ENCODE measurements at places on chromosomes 5 and 9.

GRCh38 chr5:125965577-125965976 lies 457.6 kb upstream of the GRAMD2B start:
- no peak for DNase-seq

GRCh38 chr5:126438267-126438666 lies 15.1 kb downstream of the GRAMD2B start:
- DNase-seq: no peak

DNA sequence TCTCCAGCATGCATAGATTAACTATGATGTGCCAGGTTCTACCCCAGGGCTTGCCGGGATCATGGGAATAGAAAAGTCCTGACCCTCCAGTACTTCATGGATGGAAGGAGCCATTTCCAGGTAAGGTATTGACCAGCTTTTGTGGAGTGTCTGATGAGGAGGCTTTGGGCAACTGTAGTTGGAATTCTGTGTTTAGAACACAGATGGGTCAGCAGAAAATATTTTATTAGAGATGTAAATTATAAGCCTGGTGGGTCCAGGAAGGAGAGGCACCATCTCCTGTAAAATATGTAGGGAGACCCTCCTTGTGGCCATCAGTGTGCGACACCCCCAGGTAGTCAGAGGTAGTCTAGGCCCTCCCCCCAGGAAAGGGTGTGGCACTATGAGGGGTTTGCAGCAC lies 156.2 kb downstream of the IRX1 start:
- no peak for DNase-seq

- DNase-seq: no peak
Observed at GRCh38 chr5:133897431-133897830, 71.0 kb downstream of the C5orf15 start.

- DNase-seq: peak; percentile 9
Observed at GRCh38 chr5:137461391-137462264, 37.5 kb downstream of the SPOCK1 start.

DNA sequence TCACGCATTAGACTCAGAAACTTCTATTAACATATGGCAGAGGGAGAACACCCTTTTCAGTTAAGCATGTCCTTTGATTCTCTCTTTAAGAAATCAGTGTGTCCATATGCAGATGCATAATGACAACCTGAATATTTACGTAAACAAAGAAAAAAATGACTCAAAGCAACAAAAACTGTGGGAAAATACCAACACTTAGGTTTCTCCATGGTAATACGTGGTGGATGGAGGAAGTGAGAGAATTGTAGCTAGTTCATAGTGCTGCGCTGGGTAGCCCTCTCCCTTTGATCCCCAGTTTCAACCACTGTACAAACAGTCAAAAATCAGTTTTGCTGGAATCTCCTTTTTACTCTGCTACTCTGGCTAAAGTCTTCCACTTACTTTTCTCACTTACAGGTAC lies 2.0 kb upstream of the MAP3K1 start:
- no peak for DNase-seq

- DNase-seq: peak; percentile 4
Observed at GRCh38 chr5:7395947-7396712, at the start of gene ADCY2. Gene ADCY2, plus strand, starts transcription at chr5:7396138. Its CDS starts 159 bp downstream, at chr5:7396297.

DNA sequence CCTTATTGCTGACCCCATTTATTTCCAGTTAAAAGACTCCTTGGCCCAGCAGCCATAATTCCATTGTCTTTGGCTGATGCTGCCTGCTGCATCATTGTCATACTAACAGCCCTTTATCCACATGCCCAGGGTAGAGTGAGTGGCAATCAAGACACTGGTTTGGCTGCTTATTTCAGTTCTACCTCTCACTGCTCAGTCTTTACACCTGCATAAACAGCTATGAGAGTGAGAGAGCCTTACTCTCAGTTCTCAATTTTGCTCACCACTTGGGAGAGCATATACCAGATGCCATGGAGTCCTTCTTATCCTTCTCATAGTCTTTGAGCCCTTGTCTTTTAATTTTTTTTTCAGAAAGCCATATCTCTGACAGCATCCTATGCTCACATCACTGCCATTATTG lies 596.9 kb upstream of the CYLC2 start:
- DNase-seq: no peak

DNA sequence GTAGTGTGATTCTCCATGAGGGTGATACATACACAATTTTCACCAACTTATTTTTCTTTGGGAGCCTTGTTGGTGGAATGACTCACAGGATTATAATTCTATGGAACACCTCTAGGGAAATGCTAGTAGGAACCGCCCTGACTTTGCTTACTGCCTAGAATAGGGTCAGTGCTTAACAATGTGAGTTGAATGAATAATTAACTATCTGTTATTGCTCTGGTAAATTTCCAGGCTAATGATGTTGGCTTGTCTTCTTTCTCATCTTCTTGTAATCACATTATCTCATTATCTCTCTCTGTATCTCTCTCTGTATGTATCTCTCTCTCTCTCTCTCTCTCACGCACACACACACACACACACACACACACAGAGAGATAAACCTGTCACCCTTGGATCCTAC lies 291.1 kb downstream of the TRIM32 start:
- no peak for DNase-seq

- no peak for DNase-seq
Observed at GRCh38 chr5:14594378-14595074, 12.9 kb downstream of the OTULINL start.

DNA sequence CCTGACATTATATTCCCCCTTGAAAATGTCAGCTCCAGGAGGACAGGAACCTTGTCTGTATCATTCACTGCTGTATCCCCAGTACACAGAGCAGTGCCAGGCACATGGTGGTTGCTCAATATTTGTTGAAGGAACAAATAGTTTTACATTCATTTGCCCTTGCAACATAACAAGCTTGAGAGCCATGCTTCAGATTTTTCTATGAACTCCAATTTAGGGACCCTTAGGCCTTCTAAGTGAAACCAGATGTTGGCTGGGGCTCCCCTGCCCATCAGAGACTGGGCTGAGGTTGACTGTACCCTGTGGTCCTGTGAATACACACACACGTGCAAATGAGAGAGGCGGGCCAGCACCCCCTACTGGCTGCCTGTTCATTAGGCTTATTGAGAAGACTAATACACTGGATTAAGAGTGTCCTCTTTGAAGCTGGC lies 214.9 kb upstream of the WWC1 start:
- peak; percentile 96 for DNase-seq

DNA sequence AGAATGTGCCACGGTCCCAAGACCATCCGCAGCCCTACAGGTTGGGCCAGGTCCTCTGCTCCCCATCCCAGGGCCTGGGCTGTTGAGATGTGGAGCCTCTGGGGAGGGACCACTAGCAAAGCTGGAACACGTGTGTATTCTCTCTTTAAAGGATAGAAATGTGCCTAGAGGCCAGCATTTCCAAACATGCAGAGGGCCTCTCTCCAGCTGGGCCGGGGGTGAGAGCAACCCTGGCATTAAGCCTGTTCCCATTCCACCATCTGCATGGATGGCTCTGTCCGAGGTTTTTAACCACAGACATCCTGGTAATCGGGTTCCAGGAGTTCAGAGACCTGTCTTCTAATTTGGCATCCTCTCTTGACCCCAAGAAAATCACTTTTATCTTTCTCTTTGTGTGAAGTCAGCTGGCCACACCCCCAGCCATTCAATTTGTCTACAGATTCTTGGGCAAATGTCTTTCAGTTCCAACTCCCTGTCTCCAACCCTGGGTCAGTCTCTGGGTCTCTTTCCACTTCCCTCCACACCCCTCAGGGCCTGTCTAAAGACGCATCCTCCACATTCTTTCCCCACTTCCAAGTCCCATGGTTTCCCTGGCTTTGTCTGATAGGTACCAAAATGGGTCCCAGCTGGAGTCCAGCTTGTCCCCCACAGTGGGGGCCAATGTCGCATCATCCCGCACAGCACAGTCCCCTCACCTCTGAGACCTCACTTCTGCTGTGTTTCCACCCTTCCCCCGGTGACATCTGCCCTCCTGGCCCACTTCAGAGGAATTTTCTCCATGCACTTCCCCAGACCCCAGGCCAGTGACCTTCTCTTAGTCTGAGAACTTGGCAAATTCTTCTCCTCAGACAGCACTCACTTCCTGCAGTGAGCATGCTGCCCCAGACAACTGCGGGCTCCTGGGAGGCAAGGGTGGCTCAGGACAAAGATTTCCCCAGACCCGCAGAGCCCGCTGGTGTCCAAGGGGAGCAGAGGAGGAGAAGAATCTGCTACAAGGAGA lies 56.8 kb downstream of the PTPDC1 start:
- peak; percentile 36 for DNase-seq

GRCh38 chr9:23621188-23621587 lies 204.9 kb downstream of the ELAVL2 start:
- DNase-seq: peak; percentile 4

DNA sequence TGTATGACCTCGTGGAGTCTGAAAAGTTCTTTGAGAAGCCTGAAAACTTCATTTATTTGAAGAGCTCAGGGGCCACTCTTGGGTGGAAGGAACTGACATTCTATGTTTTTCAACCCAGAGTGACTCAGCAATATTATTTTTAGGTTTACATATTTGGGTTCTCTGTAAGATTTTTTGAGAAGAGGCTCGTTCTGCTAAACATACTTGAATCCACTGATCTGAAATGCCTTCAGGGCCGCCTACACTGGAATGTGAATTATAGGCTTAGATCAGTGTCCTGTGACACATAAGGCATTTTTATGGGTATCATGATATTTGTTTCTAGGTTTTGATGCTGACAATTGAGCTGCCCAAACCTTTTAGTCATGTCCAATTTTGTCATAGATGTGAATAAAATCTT lies 86.2 kb downstream of the PSAT1 start:
- DNase-seq: peak; percentile 25

- no peak for DNase-seq
Observed at GRCh38 chr9:109020581-109021511, 7.5 kb upstream of the CTNNAL1 start.

DNA sequence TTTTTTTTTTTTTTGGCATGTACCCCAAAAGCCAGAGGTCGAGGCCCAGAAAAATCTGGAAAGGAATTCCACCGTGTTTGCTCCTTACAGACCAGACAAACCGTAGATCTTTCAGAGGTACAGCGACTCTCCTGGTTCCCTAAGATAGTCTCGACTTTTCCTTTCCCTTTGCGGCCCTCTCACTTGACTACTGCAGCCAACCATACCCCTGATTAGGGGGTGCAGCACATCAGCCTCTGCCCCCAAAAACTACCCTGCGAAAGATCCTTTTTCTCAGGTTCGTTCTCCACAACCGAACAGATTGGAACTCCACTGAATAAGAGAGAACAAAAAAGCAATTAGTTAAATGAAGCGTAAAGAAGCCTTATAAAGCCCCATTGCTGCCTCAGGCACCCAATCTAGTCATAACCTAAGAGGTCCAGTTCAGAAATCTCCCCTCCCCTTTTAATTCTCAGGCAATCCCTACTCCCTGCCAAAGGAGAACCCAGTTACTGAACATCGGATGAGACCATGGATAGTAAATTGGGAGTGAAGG lies 379 bp upstream of the TICAM2 start:
- DNase-seq: no peak

GRCh38 chr9:20604562-20604961 lies 17.7 kb downstream of the MLLT3 start:
- DNase-seq: no peak

DNA sequence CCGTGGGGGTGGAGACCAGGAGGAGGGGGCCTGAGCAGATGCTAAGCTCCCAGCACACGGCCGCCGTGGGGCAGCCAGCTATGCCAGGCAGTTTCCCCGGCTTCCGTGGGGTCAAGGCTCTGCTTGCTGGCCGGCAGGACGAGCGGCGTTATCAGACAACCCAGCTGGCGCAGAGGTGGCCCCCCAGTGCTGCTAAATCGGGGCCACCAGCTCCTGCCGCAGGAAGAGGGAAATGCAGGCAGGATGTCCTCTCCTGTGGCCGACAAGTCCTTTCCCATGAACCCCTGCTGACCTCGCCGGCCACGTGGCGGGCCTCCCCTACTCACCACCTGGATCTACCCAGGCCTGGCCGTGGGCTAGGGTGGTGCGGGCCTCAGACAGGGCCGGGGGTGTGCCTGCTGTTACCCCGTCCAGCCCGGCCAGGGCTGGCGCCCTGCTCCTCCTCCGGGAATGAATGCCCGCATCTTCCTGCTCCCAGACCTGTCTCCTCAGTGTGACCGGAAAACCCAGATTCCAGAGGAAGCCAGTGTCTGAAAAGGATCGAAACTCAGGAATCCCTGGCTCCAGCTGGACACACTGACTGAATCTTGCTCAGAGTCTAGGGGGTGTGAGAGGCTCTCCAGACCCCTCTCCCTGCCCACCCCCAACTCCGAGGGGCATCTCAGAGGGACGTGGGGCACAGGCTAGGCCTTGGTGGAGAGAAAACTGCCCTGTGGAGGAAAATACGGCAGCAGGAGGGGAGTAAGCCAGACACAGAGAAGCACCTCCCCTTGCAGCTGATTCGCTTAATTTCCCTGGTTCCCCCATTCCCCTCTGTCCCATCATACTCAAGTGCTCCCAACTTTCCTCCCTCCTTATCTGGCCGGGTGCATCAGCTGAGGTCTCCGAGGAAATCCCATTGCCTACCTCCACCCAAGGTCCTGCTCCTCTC lies 3.9 kb downstream of the FLT4 start:
- DNase-seq: no peak

DNA sequence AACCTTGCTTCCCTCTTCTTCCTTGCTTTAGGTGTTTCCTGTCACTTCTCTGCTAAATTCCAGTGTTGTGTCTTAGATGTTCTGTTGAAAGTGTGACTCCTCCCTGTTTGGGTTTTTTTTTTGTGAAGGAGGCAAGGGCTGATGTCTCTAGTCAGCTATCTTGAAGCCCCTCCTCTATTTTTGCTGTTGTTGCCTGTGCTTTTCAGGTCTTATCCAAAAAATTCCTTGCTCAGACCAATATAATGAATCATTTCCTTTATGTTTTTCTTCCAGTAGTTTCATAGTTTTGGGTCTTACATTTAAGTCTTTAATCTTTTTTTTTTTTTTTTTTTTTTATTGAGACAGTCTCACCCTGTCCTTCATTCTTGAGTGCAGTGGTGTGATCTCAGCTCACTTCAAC lies 22.3 kb downstream of the RIC1 start:
- no peak for DNase-seq

- no peak for DNase-seq
Observed at GRCh38 chr5:95235439-95235982, 49.4 kb downstream of the MCTP1 start.

- DNase-seq: no peak
Observed at GRCh38 chr5:109223531-109223930, 186.2 kb downstream of the PJA2 start.

DNA sequence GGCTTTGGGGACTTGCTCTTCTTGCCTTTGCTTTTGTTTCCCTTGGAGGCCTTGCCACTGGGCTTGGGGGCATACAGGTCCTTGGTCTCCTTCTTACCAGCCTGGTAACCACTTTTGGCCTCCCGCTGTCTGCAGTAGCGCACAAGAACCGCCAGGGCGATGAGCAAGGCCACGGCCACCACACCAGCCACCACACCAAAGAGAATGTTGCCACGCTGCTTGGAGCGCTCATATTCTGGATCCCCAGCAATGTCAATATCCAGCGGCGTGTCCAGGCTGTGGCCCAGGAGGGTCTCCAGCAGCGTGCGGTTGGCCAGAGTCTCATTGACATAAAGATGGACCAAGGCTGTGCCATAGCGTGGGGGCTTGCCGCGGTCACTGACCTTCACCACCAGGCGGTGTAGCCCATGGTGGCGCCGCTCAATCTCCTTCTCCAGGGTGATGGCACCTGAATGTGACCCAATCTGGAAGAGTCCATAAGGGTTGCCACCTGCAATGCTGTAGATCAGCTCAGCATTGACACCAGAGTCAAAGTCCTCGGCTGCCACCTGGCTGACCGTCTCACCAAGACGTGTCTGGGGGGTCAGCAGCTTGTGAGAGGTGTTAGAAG lies 14.5 kb downstream of the PCDH1 start:
- no peak for DNase-seq

All from AG10803 (cell line).